Stimulated activated CD8-positive, alpha-beta memory T cell treated with anti-CD3 and anti-CD28 coated beads, Interleukin-15, amount 100 ng/mL, for 48 hours (primary cell): ENCODE measurements at places on chromosomes 4 and X.

- DNase-seq, result no peak
These were observed 26.6 kb upstream of the IRF2 start for GRCh38 chr4:184500748-184501589.

DNA sequence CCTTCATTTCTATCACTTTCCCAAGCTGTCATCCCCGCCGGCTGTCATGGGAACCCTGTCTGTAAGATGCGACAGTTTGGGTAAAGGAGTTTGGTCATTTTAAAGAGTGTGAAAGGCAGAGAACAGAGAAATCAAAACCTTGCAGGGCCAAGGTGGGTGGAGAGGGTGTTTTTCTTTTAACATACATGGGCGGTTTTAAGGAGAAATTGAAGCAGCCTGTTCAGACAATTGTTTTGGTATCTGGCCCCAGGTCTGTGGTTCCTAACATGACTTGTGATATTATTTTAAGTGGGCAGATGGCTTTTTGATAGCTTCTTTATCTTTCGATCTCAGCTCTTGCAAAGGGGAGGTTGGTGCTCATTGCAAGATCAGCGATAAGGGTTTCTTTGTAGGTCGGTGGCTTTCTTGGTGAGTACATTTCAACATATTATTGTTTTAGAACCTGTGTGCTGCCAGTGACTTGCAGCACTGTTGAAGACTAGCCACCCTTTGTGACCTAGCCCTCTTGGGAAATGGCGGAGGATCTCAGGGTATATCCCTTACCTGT, 3.7 kb downstream of the PPP1R3F start:
- DNase-seq, result no peak

- no peak for DNase-seq
These were observed 58.0 kb upstream of the CHRDL1 start for GRCh38 chrX:110853610-110854009.

DNA sequence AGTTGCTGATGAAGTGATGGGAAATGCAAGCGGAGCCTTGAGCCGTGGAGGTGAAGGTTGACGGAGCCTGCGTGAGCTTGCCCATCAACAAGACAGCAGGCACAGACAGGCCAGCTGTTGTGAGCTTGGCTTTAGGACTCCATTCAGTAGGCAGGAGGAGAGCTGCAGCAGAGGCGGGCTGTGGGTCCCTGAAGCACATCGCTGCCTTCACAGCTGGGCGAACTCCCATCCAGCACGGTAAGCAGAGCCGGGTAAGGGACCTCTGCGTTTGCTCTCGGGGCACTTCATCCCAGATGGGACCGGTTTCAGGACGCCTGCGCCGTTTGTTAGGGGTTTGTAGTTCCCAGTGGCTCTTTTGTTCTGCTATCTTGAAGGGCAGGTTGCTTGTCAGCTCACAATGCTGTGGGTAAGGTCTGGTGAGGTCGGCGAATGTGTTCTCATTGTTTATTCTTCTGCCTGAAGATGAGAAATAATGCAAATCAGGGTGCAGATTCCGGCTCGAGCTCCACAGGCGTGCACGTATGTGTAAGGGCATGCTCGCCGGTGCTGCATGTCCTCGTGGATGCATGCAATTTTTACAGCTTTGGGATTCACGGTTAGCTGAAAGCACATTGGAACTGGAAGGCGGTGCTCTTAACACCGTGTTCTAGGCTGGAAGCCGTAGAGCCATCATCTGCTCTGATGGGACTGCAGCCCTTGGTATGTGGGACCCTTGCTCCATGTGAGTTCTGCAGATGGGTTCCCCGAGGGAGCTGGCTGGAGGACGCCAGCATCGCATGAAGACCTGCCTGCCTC, 54.6 kb upstream of the CLDN34 start:
- DNase-seq, result no peak

DNA sequence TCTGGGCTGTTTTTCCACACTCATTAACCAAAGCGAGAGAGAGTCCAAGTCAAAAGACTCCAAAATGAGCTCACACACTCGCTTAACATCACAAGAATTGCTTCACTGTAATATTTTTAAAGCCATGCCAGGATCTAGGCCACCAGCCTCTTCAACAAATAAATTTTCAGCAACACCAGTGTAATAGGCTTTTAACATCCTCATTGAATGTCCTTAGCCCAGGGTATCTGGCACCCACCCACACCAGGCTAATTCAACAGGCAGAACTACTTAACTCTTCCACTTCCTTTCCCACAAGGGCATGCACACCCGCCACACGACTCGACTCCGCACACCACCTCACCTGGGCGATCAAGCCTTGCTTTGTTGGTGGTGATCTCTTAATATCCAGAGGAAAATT, 34.2 kb downstream of the FAT1 start:
- DNase-seq, result no peak

- DNase-seq, result no peak
These were observed 30.9 kb upstream of the S100G start for GRCh38 chrX:16619024-16619423.

DNA sequence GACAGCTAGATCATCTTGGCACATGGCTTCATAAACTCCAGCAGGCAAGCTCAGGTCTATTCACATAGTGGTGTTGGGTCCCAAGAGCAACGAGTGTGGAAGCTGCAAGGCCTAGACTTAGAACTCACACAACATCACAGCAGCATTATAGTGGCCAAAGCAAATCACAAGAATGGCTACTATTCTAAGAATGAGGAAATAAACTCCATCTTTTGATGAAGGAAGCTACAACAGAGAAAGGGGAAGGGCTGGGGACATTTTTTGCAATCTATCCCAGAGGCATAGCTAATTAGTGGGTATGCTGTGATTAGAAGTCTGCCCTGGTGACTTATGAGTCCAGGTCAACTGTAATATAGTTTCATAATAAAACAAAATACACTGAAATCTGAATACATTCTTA, 42.9 kb upstream of the TAB3 start:
- no peak for DNase-seq

DNA sequence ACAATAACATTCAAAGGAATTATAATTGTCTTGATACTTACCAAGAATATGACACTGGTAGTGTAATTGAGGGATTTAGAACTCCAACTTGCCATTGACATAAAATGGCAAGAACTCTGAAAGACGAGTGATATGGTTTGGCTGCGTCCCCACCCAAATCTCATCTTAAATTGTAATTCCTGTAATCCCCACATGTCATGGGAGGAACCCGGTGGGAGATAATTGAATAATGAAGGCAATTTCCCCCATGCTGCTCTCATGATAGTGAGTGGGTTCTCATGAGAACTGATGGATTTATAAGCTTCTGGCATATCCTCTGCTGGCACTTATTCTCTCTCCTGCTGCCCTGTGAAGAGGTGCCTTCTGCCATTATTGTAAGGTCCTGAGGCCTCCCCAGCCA, 1536.4 kb downstream of the TECRL start:
- DNase-seq, result no peak

GRCh38 chrX:20479896-20480295, 213.2 kb upstream of the RPS6KA3 start:
- DNase-seq, result no peak

- no peak for DNase-seq
These were observed 58.2 kb upstream of the FBXW7 start for GRCh38 chr4:152594057-152594456.

DNA sequence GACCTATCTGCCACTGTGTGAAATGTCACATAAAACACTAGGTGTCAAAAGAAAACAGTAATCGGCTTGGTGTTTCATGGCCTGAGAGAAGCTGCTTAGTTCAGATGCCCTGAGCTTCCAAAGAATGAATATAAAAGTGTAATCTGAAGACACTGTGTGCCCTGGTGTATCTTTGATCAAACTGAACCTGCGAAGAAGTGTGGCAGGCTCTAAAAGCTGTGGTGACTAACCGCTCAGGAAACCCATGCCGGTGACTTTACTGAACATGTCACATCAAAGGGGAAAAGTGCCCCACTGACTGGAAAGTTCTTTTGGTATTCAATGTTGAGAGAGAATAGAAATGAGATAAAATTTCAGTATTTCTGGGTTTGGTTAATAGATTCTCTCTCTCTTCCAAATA, 89.1 kb downstream of the CLCN4 start:
- DNase-seq, result no peak

GRCh38 chrX:6041630-6042029, 187.0 kb downstream of the NLGN4X start:
- DNase-seq, result no peak

- no peak for DNase-seq
These were observed 81.5 kb upstream of the PACRGL start for GRCh38 chr4:20618731-20619130.

GRCh38 chr4:57282933-57283310, 172.7 kb upstream of the IGFBP7 start:
- DNase-seq, result no peak
